GOT3 (cell line): ENCODE measurements at places on chromosomes 3 and 15.
A peak's percentile ranks its signal among the peaks of the same experiment; 100 is the strongest.

DNA sequence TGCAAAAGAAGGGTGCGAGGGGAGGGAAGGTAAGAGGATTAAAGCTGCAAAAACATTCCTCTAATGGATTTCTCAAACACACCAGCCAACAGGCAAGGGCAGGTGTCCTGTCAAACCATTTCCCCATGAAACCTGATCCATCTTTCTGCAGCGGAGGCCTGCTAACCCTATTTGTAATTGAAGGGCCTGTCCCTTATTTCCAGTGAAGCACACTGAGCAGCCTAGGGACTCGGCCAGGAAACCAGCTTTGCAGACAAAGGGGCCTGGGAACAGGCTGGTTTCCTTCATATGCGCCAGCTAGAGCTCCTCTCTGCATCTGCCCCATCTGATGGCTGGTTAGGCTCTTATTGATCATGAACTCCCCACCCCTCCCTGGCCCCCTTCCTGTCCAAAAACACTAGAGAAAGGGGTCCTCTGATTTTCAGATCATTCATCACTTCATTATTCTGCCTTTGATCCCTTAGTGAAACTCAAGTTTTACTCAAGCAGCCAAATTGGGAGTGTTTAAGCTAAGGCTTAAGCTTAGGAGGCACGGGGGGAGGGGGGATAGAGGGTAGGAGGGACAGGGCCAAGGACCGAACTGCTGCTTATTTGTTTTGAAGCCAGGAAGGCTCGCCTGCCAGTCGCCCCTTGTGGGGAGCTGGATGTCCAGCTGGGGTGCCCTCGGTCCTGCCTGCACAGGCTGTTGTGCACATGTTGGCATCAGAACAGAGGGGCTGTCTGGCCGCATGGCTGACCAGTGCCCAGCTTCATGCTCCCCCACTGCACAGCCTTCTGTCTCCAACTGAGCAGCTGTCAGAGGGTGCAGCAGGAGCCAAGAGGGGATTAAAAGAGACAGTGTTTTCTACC is 53.1 kb downstream of the BOC start:
- no peak for DNase-seq

- no peak for DNase-seq
These were observed 9.2 kb downstream of the PTX3 start for GRCh38 chr3:157445857-157446256.

DNA sequence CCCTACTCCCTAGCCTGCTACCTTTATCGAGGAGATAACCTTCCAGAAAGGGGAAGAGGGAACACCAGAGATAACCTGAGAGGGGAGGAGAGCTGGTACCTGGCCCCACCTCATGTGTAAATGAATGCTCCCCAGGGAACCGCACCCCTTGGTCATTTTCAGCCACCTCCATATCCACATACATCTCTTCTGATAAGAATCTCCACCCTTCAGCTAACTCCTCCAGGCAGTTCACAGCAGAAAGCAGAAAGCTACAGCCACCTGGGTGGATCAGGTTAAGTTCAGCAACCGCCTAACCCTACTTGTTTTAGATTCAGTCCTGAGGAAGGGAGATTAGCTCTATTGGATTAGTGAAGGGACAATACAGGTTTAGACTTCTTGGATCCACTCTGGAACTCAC is 38.0 kb upstream of the TIMP4 start:
- no peak for DNase-seq

GRCh38 chr3:156582532-156583183 is 27.7 kb upstream of the SSR3 start:
- no peak for DNase-seq

GRCh38 chr15:99749386-99749785 is 16.1 kb upstream of the LYSMD4 start:
- DNase-seq: no peak

- no peak for DNase-seq
These were observed 166.3 kb upstream of the CHRM5 start for GRCh38 chr15:33801954-33802353.

- no peak for DNase-seq
These were observed 10.7 kb downstream of the DHX30 start for GRCh38 chr3:47813551-47814177.

GRCh38 chr3:29065211-29065785 is 215.6 kb upstream of the RBMS3 start:
- peak; percentile 58 for DNase-seq

DNA sequence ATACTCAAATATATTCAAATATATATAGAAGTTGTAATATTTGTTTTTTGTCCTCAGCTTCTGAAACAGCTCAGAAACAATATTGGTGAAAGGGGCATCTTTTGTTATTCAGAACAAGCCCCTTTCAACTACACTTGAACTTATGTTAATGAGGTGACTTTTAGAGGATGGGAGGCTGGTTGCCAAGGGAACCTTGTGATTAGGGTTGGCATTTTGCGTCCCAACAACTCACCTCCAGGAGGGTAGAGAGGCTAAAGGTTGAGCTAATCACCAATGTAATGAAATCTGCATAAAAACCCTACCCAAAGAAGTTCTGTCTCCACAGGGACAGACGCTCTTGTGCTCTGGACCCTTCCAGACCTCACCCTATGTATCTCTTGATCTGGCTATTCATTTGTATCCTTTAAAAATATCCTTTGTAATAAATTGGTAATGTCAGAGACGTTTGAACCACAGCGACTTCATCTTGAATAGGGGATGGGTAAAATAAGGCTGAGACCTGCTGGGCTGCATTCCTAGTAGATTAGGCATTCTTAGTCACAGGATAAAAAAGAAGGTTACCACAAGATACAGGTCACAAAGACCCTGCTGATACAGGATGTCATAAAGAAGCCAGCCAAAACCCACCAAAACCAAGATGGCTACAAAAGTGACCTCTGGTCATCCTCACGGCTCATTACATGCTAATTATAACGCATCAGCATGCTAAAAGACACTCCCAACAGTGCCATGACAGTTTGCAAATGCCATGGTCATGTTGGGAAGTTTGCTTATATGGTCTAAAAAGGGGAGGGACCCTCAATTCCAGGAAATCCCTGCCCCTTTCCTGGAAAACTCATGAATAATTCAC is 111.1 kb downstream of the FMN1 start:
- no peak for DNase-seq

GRCh38 chr3:174951498-174952005 is 92.4 kb downstream of the NAALADL2 start:
- no peak for DNase-seq

DNA sequence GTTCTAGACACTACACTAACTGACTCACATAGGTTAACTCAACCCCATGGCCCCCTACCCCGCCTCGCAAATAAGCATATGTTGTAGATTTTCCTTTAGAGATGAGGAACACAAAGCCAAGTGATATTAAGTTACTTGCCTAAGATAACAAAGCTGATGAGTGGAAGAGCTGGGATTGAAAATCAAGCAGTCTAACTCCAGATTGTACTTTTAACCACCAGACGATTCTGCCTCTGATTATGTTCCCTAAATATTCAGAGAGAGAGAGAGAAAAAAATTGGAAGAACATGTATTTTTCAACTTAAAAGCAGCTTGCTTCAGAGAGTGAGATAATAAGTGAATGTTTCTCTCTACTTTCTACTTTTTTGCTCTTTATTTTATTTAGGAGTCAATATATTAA is 66.9 kb upstream of the THBS1 start:
- no peak for DNase-seq

- no peak for DNase-seq
These were observed 68.0 kb downstream of the PDZRN3 start for GRCh38 chr3:73556520-73557372.

DNA sequence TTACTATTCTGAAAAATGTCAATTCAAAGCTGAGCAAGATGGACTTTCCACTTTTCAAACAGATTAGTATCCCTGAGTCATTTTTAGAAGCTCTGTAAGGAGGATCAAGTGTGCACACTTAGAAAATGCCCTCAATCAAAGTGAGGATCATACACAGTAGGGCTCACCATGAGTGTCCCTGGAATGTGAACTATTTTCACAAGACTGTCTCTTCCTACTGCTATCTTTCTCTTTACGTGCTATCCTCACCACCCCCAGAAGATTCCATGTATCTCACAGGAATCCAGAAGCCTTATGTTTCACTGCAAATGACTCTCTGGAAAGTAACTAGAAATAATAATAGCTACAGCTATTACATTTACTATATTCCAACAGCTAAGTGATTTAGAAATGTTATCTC is 349.9 kb upstream of the TGFBR2 start:
- DNase-seq: no peak

GRCh38 chr3:156761007-156761406 is 65.1 kb upstream of the LEKR1 start:
- DNase-seq: no peak

DNA sequence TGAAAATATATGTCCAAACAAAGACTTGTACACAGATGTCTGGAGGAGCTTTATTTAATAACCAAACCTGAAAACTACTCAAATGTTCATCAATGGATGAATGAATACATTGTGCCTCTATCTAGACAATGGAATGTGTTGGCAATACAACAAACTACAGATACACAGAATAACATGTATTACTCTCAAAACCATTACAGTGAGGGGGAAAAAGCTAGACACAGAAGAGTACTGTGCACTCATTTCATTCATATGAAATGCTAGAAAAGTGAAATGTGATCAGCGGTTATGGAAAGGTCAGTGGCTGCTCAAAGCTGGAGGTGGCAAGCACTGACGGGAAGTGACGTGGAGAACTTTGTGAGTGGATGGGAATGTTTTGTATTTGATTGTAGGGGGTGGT is 13.2 kb downstream of the STOML1 start:
- no peak for DNase-seq

DNA sequence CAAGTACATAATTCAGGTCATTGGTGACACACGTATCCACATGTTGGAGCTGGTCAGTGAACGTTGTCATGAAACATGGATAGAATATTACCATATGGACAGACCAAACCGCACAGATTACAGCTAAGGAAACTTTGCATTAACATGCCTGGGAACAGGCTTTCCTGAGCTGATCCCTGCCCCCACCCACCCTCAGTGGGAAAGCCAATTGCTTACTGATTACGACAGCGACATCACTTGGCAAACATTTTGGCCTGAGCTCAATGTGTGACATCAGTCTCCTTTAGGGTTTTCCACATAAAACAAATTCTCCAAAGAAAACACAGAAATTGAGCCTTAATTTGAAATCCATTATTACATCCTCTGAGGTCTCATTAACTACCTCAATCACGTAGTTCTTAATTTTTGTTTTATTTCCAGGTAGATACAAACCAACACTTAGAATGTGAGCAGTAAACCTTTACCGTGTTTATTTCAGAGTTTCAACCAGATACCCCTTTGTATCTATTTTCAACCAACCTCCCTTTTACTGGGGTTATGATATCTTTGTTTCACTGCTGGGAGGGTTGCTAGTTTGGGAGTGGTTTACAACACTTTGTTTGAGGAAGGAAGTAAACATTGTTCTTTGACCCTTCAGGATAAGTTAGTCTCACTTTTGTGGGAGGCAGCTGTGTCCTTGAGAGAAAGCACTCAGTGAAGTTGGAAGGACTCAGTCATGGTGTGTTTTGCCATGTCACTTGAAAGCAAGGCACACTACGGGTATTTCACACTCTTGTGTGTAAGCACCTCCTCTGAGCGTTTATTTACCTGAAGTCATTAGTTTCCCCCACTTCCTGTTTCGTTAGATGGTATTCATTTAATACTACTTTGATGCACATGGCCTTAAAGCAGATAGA is 103.1 kb downstream of the CMSS1 start:
- DNase-seq: no peak

DNA sequence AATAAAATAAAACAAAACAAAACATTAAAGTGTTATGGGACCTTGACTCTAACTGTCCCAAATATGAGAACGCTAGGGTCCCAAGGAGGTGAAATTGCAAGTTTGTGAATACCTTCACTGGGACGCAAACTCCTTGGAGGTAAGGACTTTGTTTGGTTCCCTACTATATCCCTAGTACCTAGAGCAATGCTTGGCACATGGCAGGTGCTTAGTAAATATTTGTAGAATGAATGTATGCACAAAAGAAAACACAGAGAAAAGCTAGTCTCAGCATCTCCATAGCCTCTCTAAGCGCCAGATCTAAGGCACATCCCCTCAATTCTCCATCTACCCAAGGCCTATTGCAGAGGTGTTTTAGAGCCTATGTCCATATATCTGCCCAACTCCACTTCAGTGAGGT is 30.5 kb downstream of the GPR176 start:
- DNase-seq: no peak

DNA sequence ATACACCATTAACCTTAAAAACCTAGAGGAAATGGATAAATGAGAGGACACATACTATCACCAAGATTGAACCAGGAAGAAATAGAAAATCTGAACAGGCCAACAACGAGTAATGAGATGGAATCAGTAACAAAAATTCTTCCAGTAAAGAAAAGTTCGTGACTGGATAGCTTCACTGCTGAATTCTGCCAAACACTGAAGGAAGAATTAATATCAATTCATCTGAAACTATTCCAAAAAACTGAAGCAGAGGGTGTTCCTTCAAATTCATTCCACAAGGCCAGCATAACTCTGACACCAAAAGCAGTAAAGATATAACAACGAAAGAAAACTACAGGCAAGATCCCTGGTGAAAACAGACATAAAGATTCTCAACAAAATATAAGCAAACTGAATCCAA is 195.8 kb upstream of the GPR149 start:
- DNase-seq: no peak

DNA sequence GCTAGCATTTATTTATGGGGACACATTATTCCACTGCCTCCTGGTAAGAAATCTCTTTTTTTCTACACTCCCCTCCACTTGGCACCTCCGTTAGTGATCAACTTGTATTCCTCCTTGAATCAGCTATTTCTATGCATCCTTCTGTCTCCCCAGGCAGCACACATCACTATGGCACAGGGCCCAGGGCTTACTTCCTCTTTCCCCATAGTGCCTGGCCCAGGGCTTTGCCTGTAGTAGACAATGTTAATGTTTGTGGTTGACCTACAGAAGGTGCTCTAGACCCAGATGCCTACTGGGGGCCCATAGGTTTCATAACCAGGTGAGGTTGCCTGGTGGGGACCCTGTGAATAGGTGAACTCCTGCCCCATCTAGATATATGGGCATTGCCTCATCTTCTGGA is 44.9 kb downstream of the EPHB1 start:
- no peak for DNase-seq

DNA sequence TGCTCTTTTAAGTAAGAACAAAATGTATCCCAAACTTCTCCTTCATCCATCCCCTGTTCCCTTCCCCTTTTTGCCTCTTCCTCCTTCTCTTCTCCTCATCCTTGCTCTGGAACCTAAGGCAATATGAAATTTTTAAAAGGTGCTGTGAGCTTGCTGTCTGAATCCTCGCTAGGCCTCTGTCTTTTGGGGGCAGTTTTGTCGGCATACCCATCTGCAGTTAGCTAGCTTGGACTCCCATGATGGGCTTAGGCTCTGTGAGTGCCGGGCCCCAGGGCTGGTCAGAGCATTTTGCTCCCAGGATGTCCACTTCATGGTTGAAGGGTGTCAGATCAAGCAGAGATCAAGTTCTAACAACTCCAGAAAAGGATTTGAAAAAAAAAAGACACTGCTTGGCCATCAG is 18.6 kb downstream of the ZIC1 start:
- DNase-seq: no peak

- no peak for DNase-seq
These were observed 42.8 kb upstream of the FEZF2 start for GRCh38 chr3:62416144-62416543.

DNA sequence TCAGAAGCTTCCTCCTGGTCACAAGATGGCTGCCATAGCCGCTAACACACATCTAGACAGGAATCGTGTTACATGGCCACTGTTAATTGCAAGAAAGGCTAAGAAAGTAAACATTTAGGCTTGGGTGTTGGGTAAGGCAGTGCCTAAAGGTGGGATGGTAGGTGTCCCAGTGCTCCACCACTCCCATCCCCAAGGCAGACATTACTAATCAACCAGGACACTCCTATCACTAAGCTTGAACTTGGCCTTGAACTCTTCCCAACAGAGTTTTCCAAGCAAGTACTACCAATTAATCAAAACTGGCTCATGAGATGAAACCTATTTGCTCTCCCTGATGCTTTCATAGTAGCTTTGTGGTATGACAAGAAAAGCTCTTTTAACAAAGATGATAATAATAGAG is 37.9 kb upstream of the C3orf80 start:
- no peak for DNase-seq
